ENCODE measurements at places on chromosomes 6 and 20.

DNA sequence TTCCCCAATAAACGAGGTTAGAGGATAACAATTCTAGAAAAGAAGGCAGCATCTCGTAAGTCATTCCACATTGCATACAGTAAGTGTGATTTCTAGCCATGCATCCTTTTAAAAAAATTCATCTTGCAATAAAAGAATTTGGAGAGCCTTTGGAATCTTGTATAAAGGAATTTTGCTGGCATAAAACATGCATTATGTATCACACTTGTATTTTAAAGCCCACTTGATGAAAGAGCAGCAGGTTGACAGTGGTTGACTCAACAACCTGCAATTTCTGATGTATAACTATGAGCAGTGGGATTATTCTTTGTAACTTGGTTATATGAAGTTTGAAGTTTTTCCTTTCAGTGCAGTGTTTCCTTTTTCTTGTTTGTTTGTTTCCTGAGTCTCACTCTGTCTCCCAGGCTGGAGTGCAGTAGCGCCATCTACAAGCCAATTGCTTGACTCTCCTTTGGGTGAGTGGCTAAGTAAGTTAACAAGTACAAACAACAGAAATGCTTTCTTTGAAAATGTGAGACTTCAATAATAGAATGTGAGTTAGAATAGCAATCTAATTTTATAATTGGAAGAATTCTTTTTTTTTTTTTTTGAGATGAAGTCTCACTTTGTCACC lies 39.9 kb downstream of the JARID2 start:
- DNase-seq, result no peak

DNA sequence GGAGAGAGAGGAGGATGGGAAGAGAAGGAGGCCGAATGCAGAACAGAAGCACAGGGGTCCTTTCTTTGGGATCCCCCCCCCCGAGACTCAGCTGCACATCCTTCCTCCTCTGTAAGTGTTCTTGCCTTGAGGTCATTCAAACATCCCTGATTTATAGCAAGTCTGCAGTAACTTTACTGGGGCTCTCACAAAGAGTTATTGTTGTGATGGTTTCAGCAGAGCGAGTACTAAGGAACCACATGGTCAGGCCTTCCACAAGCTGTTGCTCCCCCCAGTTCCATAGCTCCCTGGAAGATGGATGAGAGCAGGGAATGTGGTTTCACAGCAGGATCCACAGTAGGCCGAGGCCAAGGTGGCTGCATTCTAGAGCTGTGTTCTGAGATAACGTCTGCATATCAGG lies 351.4 kb upstream of the CDH4 start:
- no peak for DNase-seq

DNA sequence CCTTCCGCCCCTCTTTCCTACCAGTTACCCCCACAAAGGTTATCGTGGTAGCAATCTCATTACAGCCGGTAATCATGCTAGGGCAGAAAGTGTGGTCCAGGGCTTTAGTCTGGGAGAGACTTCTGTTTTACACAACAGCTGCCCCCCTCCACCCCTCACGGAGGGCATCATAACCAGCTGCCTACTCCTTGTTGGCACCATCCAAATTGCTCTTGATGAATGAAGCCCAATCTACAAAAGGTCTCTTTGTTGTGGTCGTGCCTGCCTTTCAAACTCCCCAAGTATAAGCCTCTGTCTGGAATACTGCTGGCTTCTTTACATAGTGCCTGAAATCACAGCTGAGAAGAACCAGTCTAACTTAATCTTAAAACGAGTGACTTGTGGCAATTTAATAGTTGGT lies 157.9 kb downstream of the INSM1 start:
- DNase-seq, result no peak

GRCh38 chr6:137657351-137657911 lies 163.2 kb upstream of the OLIG3 start:
- peak; percentile 28 for DNase-seq

- no peak for DNase-seq
Measured at GRCh38 chr6:63677282-63677681, 41.7 kb downstream of the PHF3 start.

DNA sequence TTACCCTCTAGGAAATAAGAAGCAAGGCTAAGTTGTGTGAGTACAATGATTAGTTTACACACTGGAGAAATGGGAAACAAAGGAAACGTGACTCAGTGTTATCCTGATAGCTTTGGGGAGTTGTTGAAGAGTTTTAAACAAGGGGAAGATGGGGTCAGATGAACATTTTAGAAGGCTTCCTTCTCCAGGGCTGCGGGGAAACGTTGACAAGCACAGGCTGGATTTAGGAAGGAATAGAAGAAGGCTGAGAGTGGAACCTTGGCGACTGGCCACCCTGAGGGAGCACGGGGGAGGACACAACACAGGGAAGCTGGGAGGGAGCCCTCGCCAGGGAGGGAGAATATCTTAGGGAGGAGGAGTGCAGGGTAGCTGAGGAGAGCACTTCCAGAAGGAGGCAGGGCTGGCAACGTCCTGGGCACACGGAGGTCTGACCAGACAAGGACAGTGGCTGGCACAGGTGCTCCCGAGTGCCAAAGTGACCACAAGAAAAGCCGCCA lies 134.7 kb downstream of the AIG1 start:
- no peak for DNase-seq

DNA sequence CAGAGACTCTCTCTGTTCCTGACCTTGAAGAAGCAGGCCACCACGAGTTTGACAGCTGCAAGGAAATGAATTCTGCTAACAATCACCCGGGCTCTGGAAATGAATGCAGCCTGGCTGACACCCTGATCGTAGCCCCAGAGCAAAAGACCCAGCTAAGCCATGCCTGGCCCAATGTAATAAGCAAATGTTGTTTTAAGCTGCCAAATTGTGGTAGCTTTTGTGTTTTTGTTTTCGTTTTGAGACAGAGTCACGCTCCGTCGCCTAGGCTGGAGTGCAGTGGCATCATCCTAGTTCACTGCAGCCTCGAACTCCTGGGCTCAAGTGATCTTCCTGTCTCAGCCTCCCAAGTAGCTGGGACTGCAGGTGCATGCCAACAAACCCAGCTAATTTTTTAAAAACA lies 3.3 kb upstream of the OXT start:
- no peak for DNase-seq

DNA sequence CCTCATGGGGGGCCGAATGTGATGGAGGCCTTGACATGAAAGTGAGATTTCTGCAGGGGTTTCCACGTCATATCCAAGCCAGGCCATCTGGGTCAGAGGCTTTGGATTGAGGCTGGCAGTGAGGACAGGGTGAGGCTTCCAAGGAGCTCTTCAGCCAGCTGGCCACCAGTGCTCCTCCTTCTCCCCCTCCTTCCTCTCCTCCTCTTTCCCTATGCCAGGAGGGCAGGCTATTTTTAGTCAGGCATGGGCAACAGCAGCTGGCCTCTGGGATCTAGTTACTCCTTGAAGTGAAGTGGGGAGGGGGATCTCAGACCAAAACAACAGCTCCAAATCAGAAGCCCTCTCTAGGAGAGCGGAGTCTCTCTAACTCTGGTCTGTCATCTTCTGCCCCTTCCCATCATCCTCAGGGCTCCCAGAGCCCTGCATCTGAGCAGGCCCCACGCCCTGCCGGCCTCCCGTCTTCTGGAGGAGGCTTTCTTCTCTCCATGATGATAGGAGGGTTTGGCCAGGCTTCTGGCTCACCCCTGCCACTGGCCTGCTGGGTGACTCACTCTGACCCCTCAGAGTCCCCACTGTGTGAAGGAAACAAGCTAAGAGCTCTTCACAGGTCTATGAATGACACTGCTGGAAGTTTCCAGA lies 612 bp downstream of the TNNC2 start:
- DNase-seq, result no peak

DNA sequence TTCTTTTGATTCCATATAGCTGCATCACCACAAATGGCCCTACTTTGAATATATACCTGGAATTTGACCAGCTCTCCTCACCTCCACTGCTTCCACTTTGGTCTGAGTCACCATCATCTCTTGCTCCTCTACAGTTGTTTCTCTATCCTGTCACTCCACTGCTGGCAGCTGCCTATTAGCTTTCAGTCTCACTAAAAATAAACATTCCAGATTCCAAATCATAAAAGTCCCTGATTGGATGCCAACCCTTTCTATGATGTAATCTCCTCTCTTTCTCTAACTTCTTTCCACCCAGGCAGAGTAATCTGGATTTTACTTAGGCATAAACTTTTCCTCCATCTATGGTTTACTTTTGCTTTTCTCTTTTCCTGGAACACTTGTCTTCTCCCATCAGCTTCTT lies 49.1 kb downstream of the RFPL4B start:
- no peak for DNase-seq

- no peak for DNase-seq
Measured at GRCh38 chr6:78397499-78397898, 469.9 kb upstream of the IRAK1BP1 start.

- DNase-seq, result no peak
Measured at GRCh38 chr6:157491571-157492232, 110.7 kb downstream of the ZDHHC14 start.

- DNase-seq, result no peak
Measured at GRCh38 chr6:131629651-131630050, 1.6 kb upstream of the MED23 start.

DNA sequence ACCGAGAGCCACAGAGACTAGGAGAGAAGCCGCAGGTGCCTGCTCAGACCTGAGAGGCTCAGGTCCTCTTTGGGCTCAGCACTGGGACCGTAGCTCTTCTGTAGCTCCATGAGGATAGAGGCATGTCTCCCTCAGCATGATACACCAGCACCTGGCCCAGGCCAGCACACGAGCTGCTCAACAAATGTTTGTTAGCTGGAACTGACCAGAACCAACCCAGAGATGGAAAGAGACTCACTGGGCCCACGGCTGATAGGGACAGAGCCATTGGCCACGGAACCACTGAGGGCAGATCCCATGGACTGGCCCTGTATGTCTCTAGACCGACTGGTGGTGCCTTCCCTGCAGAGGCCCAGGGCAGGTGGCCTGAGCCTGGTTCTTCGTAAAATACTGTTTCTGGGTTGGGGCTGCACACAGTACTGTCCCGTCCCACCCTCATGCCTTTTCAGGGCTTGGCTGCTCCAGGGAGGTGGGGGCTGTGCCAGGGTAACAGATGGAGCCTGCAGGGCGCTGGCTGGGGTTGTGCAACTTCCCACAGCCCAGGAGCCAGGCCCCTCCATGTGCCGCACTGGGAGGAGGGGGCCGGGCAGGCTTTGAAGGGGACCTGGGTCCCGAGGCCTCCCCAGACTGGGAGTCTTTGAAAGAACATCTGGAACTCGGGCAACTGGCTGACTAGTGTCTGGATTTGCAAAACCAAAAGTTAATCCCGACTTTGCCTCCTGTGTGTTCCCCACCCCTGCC lies 5.2 kb downstream of the C20orf204 start:
- DNase-seq, result no peak

- DNase-seq, result no peak
Measured at GRCh38 chr6:125001684-125002405, 39.6 kb downstream of the RNF217 start.

GRCh38 chr6:7045331-7045730 lies 62.4 kb upstream of the RREB1 start:
- DNase-seq, result no peak

- DNase-seq, result no peak
Measured at GRCh38 chr20:23697947-23698346, 9.1 kb upstream of the CST4 start.

GRCh38 chr6:131615275-131615674 lies 12.8 kb downstream of the MED23 start:
- DNase-seq, result no peak

DNA sequence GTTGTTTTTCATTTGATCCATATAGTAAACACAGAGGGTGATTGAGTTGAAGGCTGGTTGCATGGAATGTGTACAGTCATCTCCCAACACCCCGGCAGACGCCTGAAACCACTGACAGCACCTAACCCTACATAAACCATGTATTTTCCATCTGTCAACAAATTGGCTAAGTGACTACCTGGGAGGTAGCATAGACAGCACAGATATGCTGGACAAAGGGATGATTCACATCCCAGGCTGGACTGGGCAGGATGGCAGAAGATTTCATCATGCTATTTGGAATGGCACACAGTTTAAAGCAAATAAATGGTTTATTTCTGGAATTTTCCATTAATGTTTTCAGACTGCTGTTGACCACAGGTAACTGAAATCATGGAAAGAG lies 4.4 kb upstream of the VIP start:
- no peak for DNase-seq

DNA sequence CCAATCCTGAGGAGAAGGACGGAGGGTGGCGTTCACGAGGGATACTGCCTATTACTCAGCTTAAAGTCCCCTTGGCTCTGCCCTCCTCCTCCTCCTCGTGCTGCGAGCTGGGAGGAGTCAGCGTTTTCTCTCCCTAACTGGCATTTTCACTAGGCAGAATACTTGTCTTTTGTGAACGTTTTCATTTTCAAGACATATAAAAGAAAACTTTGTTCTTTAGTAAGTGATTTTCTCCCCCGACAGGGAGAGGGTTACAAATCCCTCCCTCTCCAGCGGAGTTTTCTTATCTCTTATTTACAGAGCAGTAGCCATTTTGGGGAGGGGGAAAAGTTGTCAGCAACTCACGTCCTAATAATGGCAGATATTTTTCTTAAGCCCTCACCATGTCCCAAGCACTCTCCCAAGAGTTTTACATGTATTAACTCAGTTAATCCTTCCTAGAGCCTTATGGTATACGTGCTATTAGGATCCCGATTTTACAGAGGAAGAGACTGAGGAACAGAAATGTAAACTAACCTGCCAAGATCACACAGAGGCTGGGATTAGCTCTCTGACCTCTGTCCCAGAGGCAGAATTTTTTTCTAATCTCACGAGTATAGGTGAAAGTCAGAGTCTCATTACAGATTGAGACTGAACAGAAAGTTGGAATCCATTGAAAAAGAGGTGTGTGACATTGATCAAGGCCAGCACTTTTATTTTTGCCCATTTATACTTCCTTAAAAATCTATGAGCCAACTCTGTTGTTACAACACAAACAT lies 30.0 kb upstream of the ZNF217 start:
- DNase-seq, result no peak

DNA sequence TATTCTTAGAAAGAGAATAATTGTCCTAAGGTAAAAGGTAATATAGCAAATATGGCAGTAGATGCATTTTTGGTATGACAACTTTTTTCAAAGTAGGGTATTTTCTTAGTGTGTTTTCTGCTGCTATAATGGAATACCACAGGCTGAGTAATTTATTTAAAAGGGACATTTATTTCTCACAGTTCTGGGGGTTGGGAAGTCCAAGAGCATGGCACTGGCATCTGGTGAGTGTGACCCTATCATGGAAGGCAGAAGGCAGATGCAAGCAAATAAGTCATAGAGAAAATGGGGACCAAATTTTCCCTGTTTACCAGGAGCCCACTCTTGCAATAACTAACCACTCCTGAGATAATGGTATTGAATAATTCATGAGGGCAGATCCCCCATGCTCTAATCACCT lies 922.5 kb upstream of the MAN1A1 start:
- DNase-seq, result no peak

All from GM10248 (cell line).